ENCODE measurements at places on chromosomes 7 and 10. TPM values are rescaled to one million over a fixed set of nuclear protein-coding genes. Genes with fewer than 3 reads are reported as not detected.

MYPN gene
- 3.8 TPM for total RNA-seq

EBF3 gene
- total RNA-seq = 0.33 TPM

GJC3 gene
- total RNA-seq = 0.10 TPM

ELFN1 gene
- total RNA-seq = 0.37 TPM

TEX36 gene
- not detected for total RNA-seq

TMEM236 gene
- 0.04 TPM for total RNA-seq

OPN4 gene
- total RNA-seq = 0.02 TPM

PNLIPRP2 gene
- not detected for total RNA-seq

IPMK gene
- total RNA-seq = 4.9 TPM

ZEB1 gene
- total RNA-seq = 12.2 TPM

NRG3 gene
- total RNA-seq = not detected

CPEB3 gene
- 0.56 TPM for total RNA-seq

NKX1-2 gene
- 0.02 TPM for total RNA-seq

KMT2C gene
- total RNA-seq = 11.0 TPM

PNLIPRP1 gene
- not detected for total RNA-seq

SUN3 gene
- 1.1 TPM for total RNA-seq

JCAD gene
- 5.2 TPM for total RNA-seq

ITIH5 gene
- 0.29 TPM for total RNA-seq

TCF7L2 gene
- total RNA-seq = 3.3 TPM

FKBP9 gene
- 167 TPM for total RNA-seq

TWIST1 gene
- 29.1 TPM for total RNA-seq

ITPRID1 gene
- 0.39 TPM for total RNA-seq

SMO gene
- total RNA-seq = 15.5 TPM

ODAD2 gene
- total RNA-seq = 1.8 TPM

IFIT2 gene
- total RNA-seq = 4.0 TPM

HACD1 gene
- 21.7 TPM for total RNA-seq

LGI1 gene
- total RNA-seq = 0.08 TPM

SEC23IP gene
- total RNA-seq = 13.1 TPM

EBLN1 gene
- total RNA-seq = not detected

CHST15 gene
- total RNA-seq = 4.0 TPM

AMPH gene
- 7.3 TPM for total RNA-seq

RBM20 gene
- total RNA-seq = 4.6 TPM

ZC3HAV1 gene
- 26.2 TPM for total RNA-seq

VGF gene
- total RNA-seq = 7.1 TPM

OR2A14 gene
- total RNA-seq = not detected

PPP1R9A gene
- total RNA-seq = 0.62 TPM

PILRA gene
- 0.54 TPM for total RNA-seq

SPAM1 gene
- total RNA-seq = not detected

DPP6 gene
- total RNA-seq = not detected

NEBL gene
- 0.08 TPM for total RNA-seq

SYT15 gene
- total RNA-seq = 0.17 TPM

KDM7A gene
- 0.49 TPM for total RNA-seq

CDK5 gene
- 46.0 TPM for total RNA-seq

TMEM176B gene
- 0.27 TPM for total RNA-seq

WEE2 gene
- total RNA-seq = not detected
